Stimulated activated naive CD8-positive, alpha-beta T cell treated with anti-CD3 and anti-CD28 coated beads, Interleukin-15, Interleukin-2, amounts not matched to agents 100 U/mL and 50 U/mL, for 24 hours (primary cell): ENCODE measurements at places on chromosomes 12 and 14.

- DNase-seq = no peak
Measured at GRCh38 chr12:96235484-96235826, 41.3 kb downstream of the ELK3 start.

DNA sequence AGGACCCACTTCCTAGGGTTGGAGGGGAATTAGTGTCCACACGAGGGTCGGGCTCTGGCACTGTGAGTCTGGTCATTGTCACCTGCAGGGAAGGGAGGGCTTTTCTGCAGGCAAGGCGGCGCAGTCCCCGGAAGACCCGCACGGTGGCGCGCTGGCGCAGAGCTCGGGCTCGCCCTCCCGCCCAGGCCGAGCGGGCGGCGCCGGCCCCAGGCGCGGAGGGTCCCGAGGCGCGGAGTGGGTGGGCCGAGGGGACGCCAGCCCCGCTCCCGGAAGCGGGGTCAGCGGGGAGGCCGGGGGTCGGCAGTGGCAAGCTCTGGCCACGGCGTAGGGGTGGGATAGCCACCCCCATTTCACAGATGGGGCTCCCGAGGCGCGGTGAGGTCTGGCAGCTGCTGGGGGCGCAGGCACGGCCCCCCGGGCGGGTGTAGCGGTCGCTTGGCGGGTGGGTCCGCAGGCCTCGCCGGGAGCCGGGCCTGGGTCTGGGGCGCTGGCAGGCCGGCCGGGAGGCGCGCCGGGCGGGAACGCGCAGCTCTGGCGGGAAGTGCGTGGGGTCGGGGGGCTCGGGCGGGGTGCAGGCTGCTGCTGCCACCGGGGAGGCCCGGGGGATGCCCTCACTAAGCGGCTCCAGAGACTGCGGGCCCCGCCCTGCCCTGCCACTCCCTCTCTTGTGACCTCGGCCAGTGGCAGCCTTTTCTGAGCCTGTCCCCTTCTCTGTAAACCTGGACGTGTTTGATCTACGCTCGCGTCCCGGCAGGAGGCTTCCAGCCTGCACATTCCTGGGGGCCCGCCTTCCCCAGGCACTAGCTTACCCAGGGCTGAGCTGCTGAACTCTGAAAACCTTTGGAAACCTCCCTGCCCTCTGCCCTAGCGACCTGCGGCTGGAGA, 46.1 kb downstream of the CYP46A1 start:
- peak; percentile 89 for DNase-seq

- DNase-seq = no peak
Measured at GRCh38 chr12:132951649-132952048, 4.5 kb downstream of the ZNF605 start.

DNA sequence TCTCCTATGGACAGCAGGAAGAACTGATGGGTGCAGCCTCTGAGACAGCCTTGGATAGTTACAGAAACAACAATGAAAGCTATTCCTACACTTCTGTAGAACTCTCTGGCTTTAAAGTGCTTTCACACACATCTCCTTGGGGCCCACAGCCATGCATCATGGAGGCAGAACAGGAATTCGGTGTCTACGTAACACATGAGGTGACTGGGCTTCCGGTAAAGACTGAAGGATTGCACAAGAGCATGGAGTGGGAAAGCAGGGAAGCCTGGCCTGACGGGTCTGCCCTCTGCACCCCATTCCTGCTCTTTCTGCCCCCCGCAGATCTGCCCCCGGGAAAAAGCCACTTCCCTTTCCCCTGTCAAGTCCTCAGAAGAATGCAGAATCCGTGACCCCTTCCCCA, 82.6 kb downstream of the VWF start:
- no peak for DNase-seq

DNA sequence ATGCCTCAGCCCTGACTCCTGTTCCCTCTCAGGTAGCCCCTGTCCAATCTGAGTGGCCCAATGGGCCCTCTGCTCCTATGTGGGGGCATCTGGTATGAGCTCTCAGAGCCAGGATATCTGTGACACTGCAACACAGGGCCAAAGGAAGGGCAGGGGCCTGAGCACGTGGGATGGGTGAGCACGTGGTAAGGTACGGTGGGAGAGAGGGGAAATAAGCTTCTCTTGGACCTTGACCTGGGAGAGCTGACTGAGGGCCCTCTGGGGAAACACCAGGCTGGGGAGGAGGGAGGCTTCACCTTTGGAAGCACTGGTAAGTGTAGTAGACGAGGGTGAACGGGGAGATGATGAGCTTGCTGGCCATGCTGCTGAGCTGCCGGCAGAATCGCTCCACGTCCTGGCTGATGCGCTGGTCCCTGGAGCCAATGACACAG, 6.7 kb downstream of the ABCD4 start:
- DNase-seq = no peak

- no peak for DNase-seq
Measured at GRCh38 chr12:20520532-20520931, 152.2 kb downstream of the PDE3A start.
